ENCODE measurements at places on chromosomes 12 and 14.

DNA sequence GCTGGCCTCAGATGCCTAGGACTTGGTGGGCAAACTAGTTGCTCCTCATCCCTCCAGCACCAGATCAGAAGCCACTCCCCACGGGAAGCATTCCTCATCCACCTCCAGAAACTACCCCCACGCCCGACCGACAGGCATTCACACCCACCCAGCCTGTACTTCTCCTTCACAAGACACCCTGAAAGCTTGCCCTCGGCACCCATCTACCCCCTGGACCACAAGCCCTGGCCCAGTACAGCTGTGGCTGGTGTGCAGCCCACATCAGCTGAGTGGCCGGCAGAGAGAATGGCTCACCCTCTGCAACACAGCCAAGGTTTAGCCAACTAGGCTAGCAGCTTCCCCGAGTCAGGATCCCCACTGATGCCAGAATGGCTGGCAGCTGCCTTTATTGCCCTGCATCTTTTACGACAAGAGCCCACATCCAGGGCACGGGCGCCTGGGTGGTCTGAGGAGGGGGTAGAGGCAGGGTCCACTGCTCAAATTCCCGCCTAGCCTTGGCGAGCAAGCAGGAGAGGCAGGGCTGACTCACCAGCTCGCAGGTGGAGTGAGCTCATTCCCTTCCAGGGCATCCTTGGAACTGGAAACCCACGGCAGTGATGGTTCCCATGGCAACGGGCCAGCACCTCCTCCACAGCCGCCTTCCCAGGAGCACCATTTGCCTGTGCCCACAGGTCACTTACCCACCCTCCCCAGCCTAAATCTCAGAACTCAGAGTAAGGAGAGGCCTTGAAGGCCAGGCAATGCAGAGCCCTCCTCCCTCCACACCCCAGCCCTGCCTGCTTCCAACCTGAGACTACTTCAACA lies 17.1 kb downstream of the ACTN1 start:
- DNase-seq = no peak

GRCh38 chr12:121352682-121353018 lies 439 bp upstream of the ANAPC5 start:
- no peak for DNase-seq

GRCh38 chr12:109833307-109834189 lies at the start of gene TRPV4:
TSS of gene TRPV4 (minus strand) at chr12:109833398. CDS start at chr12:109814796, 18,602 bp downstream.
- DNase-seq = no peak

DNA sequence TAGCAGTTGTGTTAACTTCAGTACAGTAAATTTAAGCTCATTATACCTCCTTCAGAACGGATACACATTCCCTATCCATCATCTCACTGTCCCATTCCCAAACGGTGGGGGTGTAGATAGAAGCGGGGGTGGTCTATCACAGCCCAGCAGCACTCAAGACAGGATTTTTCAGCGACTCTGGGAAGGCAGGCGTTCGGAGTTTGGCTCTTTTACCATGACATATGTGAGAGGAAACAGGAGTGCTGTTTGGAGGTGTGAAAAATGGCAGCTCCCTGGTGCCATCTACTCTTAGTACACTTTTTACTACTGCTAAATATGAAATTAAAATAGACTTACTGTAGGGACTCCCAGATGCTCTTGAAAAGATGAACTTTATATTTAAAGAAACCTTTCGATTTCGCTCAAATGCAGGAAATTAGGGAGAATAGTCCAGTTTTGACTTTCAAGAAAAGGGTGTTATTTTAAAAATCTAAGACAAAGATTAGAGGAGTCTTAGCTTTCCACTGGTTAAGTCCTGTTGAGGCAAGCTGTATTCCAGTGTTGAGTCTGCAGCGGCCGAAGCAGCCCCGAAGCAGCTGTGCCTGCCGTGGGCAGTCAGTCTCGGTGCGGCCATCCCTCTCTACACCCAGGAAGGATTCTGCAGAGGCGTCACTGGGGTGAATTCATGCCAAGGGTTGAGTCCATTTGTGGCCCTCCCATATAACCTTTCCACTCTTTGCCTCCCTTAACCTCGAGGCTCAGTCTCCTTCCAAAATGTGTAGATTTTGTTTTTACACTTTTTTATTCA lies 42.1 kb downstream of the KCNMB4 start:
- no peak for DNase-seq

GRCh38 chr12:7806863-7807487 lies 17.8 kb downstream of the NANOG start:
- DNase-seq = no peak
